ENCODE measurements at places on chromosomes 5 and 9. TPM values are rescaled to one million over a fixed set of nuclear protein-coding genes. Genes with fewer than 3 reads are reported as not detected.

The AMBP gene
- not detected for total RNA-seq

The FBLL1 gene
- 0.34 TPM for total RNA-seq

The CTXN3 gene
- total RNA-seq = not detected

The ANKRD20A1 gene
- not detected for total RNA-seq

The PCDHB5 gene
- total RNA-seq = 0.84 TPM

The LHX6 gene
- not detected for total RNA-seq

The HAPLN1 gene
- 2.7 TPM for total RNA-seq

The LSM11 gene
- total RNA-seq = 2.2 TPM

The SPATA31C1 gene
- total RNA-seq = not detected

The NLN gene
- total RNA-seq = 25.1 TPM

The NR6A1 gene
- total RNA-seq = 0.15 TPM

The TRIM32 gene
- 15.0 TPM for total RNA-seq

The DNAH5 gene
- 0.67 TPM for total RNA-seq

The IDNK gene
- 3.0 TPM for total RNA-seq

The PCDH1 gene
- 0.15 TPM for total RNA-seq

All from bronchus fibroblast of lung (primary cell).